ENCODE measurements at places on chromosomes 6 and 20.

DNA sequence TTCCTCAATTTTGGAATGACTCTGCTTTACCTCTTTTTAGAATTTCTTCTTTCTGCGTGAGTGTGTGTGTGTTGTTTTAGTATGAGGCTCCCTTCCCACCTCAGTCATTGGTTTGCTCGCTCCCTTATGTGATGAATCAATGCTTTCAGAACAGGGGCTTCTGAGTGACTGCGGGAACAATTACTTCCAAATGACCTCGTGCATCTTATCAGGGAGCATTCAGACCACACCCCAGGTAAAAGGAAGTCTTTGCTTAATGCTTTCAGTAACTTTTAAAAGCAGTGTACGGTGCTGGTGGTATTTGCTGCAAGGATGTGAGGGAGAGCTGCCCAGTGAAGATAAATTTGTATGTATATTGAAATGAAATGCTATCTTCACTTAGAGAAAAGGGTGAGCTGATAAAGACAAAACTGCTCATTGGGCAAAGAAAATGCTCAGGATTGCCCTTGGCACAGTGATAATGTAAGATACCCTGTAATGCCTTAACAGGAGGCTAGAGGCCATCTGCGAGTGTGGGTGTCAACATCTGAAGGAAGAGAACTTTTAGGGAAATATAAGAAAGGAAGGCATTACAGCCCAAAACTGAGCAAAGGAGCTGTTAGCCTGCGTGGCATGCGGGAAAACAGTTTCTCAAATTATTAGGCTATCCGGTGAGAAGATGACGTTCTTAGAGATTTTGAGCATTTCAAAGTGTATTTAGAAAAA, at the start of gene MLIP:
TSS of gene MLIP (plus strand) at position 103 of the 705 bp plus-strand sequence. CDS start at position 140, 37 bp downstream.
- DNase-seq = no peak

DNA sequence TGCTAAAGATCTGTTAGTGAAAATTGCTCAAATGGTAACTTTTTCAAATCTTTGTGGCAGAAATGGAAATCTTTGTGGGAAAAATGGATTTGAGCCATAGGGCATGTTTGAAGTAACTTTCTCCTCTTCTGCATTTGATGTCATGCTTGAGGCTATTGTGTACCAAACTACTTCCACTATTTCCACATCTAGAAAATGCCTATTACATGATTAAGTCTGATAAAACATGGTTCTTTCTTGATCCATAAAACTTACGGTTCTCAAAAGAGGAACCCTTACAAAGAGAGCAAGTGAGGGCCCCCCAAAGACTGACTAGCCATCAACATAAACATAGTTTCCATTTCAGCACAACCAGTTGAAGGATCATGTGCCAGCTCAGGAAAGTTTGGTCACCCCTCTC, 150.6 kb downstream of the NFATC2 start:
- DNase-seq = peak; percentile 12

GRCh38 chr20:8133310-8133768, 1.3 kb downstream of the PLCB1 start:
- no peak for DNase-seq

DNA sequence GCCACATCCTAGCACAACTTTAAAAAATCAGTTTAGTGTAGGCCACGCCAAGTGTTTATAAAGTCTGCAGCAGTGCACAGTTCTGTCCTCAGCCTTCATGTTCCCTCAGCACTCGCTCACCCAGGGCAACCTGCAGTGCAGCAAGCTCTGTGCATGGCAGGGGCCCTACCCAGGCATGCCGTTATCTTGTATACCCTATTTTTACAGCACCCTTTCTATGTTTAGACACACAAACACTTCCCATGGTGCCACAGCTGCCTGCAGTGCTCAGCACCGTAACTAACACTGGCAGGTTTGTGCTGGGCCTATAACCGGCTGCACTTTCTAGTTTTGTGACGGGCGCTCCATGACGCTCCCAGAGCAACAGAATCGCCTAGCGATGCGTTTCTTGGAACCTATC, 43.8 kb downstream of the ZBTB46 start:
- DNase-seq = no peak

- DNase-seq = peak; percentile 18
Observed at GRCh38 chr6:111844921-111845320, 28.3 kb downstream of the FYN start.

GRCh38 chr6:81864124-81864523, 111.6 kb upstream of the TENT5A start:
- no peak for DNase-seq

- DNase-seq = no peak
Observed at GRCh38 chr20:2804852-2805688, 4.6 kb upstream of the CPXM1 start.

- peak; percentile 30 for DNase-seq
Observed at GRCh38 chr6:114747995-114748625, 405.3 kb upstream of the HS3ST5 start.

DNA sequence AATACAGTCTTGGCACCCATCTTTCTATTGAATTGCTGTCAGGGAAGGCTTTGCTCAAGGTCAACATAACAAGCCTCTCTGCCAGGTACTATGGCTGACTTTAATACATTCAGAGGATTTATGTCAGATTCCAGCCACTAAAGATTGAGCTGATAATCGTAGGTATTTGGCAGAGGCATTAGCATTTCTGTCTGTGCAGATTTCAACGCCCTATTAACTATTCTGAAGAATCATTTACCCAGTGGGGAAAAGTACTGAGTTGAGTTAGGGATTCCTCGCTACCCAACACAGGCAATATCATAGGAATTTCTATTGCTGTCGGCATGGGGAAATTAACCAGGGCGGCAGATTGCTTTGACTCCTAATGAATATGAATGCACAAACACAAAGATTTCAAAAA, 233.7 kb upstream of the SPTLC3 start:
- no peak for DNase-seq

DNA sequence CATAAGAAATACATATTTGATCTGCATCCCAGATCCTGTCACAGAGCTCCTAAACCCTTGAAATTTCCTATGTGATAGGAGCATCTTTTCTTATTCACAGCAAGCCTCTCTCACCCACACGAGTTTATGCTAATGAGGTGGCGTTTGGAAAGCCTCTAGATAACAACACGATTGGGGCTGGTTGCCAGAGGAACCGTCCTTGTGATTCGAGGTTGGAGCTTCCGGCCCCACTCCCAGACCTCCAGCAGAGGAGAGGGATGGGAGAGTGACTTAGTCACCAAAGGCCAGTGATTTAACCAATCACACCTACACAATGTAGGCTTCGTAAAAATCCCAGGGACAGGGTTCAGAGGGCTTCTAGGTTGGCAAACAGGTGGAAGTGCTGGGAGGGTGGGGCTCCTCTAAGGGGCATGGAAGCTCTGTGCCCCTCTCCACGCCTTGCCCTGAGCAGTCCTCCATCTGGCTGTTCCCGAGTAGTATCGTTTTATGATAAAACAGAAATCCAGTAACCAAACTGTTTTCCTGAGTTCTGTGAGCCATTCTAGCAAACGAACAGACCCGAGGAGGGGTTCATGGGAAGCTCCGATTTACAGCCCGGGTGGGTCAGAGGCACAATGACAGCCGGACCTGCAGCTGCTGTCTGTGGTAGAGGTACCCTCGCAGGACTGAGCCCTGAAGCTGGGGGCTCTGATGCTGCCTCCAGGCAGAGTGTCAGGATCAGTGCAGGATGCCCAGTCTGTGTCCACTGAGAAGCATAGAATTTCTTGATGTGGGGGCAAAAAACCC, 238.1 kb upstream of the ARID1B start:
- no peak for DNase-seq

- DNase-seq = no peak
Observed at GRCh38 chr6:76706631-76707030, 634.2 kb upstream of the IMPG1 start.

GRCh38 chr20:13299401-13299800, 78.3 kb downstream of the ISM1 start:
- no peak for DNase-seq

- DNase-seq = no peak
Observed at GRCh38 chr6:111718990-111719389, 113.3 kb upstream of the TRAF3IP2 start.

- no peak for DNase-seq
Observed at GRCh38 chr20:14829906-14830305, 492.5 kb upstream of the FLRT3 start.

GRCh38 chr6:31202259-31203166, 32.0 kb upstream of the POU5F1 start:
- no peak for DNase-seq

Measured in inflammatory macrophage (primary cell).